ENCODE measurements at places on chromosomes 4 and X.

- DNase-seq, result no peak
Measured at GRCh38 chr4:10893395-10893794, 208.8 kb upstream of the CLNK start.

GRCh38 chr4:54482529-54483200 lies 175.1 kb upstream of the KIT start:
- peak; percentile 37 for DNase-seq

DNA sequence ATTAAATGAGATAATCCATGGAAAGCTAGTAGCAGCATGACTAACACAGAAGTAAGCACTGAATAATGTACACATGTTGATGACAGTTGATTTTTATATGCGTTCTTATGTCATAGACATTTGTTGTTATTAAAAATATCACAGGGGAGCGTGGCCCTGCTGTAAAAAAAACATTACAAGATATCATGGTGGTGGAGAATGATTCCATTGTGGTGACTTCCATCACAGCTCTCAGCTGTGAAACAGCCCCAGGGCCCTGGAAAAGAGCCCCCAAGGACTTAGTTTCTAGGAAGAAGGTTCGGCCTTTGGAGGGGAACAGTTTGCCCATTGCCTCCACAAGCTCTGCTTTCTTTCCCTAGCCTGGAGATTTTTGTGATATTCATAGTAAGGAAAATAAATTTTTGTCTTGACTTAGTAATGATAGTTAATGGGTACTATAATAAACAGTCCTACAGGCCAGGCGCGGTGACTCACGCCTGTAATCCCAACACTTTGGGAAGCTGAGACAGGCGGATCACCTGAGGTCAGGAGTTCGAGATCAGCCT lies 49.9 kb downstream of the FAM114A1 start:
- DNase-seq, result no peak

DNA sequence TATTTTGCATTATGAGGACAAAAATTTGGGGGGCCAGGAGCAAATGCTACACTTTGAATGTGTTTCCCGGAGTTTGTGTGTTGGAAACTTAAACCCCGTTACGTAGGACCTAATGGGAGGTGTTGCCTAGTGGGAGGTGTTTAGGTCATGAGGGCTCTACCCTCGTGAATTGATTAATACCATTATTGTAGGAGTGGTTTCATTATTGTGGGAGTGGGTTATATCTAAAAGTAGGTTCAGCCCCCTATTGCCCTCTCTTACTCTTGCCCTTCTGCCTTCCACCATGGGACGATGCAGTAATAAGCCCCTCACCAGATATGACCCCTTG lies 15.5 kb downstream of the UBA6 start:
- no peak for DNase-seq

DNA sequence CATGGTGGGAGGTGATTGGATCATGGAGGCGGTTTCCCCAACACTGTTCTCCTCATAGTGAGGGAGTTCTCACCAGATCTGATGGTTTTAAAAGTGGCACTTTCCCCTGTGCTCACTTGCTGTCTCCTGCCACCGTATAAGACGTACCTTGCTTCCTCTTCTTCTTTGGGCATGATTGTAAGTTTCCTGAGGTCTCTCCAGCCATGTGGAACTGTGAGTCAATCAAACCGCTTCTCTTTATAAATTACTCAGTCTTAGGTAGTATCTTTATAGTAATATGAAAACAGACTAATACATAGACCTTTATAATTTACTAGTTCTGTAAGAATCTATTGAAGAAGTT lies 82.5 kb upstream of the PITX2 start:
- DNase-seq, result no peak

Measured in hematopoietic multipotent progenitor cell treated with erythropoietin and hydrocortisone succinate and interleukin-3 and kit ligand, for 17 days (in vitro differentiated cells).